Skeletal muscle cell (primary cell): ENCODE measurements at places on chromosomes 2 and 18.

DNA sequence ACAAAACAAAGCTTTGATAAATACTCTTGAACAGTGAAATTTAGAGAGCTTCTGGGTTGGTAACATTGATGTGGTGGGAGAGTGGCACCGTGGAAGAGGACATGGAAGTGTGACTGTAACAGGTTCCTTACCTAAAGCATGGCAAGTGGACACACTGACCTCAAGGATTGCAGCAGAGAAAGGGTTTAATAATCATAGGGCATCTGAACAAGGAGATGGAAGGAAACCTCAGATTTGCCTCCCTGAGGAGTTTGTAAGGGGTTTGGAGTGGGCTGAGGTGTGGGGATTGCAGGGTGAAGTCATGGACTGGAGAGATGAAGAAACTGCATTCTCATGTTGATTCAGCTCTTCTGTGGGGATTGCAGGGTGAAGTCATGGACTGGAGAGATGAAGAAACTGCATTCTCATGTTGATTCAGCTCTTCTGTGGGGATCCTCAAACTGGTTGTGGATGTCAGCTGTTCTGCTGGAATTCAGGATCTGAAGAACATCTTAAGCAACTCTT is 83.8 kb upstream of the TLK1 start:
- peak; percentile 66 for DNase-seq

DNA sequence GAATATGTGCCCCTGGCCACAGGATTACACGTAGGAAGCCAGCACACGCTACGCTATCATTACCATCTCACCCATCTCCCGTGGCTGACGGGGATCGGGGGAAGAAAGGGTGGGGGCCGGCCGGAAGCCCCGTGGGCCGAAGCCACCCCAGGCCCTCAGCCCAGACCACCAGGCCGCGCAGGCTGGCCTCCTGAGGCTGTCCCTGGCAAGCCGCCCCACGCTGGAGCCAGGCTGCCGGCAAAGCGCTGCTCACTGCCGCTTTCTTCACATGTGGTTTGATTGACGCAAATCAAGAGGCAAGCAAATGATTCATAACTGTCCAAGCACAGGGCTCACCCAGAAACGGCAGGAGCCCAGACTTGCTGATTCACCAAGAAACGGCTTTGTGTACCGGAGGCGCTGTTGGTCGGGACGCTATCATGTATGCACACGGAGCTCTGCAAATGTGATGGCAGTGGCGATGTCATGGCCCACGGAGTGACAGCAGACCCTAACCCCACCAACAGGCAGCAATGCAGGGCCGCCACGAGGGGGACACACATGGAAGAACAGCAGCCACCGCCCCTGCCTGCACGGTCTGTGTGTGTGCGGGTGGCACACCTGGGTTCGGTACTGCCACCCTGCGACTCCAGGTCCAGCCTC is 125.7 kb downstream of the HDAC4 start:
- peak; percentile 99 for DNase-seq

DNA sequence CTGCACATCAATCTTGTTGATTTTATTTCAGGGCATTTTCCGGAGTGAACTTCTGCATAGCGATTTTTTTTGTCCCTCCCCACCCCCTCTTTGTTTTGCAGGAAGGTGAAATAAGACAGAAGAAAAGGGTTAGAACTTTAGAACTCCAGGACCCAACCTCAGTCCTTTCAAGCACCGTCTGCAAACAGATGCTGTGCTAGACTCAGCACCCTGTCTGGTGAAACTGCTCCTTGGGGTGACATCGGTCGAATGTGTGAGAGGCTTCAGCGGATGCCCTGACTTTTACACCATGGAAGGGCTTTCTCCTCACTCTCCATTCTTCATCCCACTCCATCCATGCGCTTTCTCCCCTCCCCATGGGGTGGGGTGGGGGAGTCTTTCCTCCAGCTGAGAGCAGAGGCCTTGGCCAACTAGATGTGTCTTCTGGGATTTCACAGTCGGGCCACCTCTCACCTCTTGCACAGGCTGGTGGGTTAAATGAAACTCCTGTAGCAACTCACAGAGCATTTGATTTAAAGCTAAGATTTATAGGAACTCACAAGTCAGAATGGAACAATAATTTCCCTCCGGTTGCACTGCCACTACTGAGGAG is 43.3 kb upstream of the EDAR start:
- no peak for DNase-seq

GRCh38 chr2:112529757-112530156 is 12.5 kb upstream of the POLR1B start:
- no peak for DNase-seq

DNA sequence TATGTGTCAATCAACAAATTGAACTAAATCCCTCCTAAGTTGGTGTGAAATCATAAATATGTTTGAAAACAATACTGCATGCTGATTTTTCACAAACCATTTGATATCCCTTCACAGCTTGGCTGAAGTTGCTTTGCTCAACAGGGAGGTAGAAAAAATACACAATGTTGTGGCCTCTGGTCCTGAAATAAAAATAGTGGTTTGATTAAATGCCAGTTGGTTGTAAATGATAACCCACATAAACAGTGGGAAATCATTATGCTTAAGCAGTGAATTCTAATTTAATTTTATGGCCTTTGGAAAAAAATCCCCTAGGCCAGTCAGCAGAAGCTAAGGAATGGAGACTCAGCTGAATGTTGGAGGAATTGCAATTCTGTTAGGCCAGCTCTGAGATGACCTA is 359.4 kb upstream of the CWC22 start:
- no peak for DNase-seq
